ENCODE measurements at places on chromosomes 12 and 14. TPM values are rescaled to one million over a fixed set of nuclear protein-coding genes. Genes with fewer than 3 reads are reported as not detected.

Gene KRT83
- total RNA-seq = not detected

Gene SGPP1
- 10.1 TPM for total RNA-seq

Gene OR6C2
- not detected for total RNA-seq

Gene IL22
- total RNA-seq = not detected

Gene REP15
- total RNA-seq = 0.19 TPM

Gene MYO1H
- total RNA-seq = not detected

Gene PCED1B
- 143 TPM for total RNA-seq

Gene RACGAP1
- 156 TPM for total RNA-seq

All from activated naive CD4-positive, alpha-beta T cell treated with anti-CD3 and anti-CD28 coated beads for 36 hours (primary cell).